ENCODE measurements at places on chromosomes 2 and 18. TPM values are rescaled to one million over a fixed set of nuclear protein-coding genes. Genes with fewer than 3 reads are reported as not detected.

- DNase-seq, result no peak
- no peaks in the 10 kb centered on the region for H3K27me3 ChIP-seq
- H3K27ac ChIP-seq, result peak overlapping the region; percentile 82
Observed at GRCh38 chr2:47520302-47520630, 117.3 kb downstream of the MSH2 start.

DNA sequence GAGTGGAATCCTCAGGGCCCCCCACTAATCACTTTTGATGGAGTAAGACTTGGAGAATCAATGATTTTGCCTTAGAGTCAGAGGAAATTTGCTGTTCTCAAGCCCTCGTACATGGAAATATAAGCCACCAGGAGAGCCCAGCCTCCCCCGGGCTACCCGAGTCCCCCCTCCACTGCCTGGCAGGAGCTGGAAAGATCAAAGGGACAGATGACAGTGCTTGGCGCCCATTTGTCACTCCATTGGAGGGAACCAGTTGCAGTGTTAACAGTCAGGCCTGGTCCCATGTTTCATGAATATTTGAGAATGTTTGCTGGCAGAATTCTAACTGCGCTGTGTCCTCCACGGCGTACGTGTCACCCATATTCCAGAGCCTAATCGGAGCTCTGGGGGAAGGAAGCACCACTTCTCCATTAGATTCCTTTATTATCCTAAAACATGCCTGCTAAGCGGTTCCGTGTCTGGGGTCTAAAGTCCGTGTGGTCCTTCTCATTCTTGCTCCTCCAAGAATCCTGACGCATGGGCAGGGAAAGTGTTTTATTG lies 202.4 kb downstream of the KLHL29 start:
- H3K36me3 ChIP-seq, result no peaks in the 10 kb centered on the region
- H3K4me1 ChIP-seq, result no peaks in the 10 kb centered on the region
- H3K27me3 ChIP-seq, result no peaks in the 10 kb centered on the region
- H3K27ac ChIP-seq, result no peak overlapping the region
- no peak for DNase-seq

- H3K27ac ChIP-seq, result no peak overlapping the region
- no peaks in the 10 kb centered on the region for H3K36me3 ChIP-seq
- no peaks in the 10 kb centered on the region for H3K4me1 ChIP-seq
- H3K4me3 ChIP-seq, result no peak overlapping the region
- DNase-seq, result no peak
Observed at GRCh38 chr2:100978582-100979191, 23.4 kb upstream of the RPL31 start.

PSMA8 gene
- 0.89 TPM for total RNA-seq

NBAS gene
- 36.5 TPM for total RNA-seq
